ENCODE measurements at places on chromosomes 11 and 22. TPM values are rescaled to one million over a fixed set of nuclear protein-coding genes. Genes with fewer than 3 reads are reported as not detected.

Gene HOATZ
- total RNA-seq, result not detected

Gene SLC29A2
- 0.48 TPM for total RNA-seq

Gene OR5B17
- not detected for total RNA-seq

Gene CDC42BPG
- total RNA-seq, result 1.2 TPM

Gene RIC3
- total RNA-seq, result 3.4 TPM

Gene ADM2
- total RNA-seq, result 1.3 TPM

Gene MMP1
- total RNA-seq, result not detected

Gene KIAA1671
- total RNA-seq, result 38.9 TPM

Gene OR51E1
- total RNA-seq, result not detected

Gene CBX6
- 16.0 TPM for total RNA-seq

Gene FOSL1
- total RNA-seq, result 0.53 TPM

Gene KRTAP5-11
- total RNA-seq, result not detected

Gene MS4A3
- 0.25 TPM for total RNA-seq
